CD8-positive, alpha-beta memory T cell (primary cell): ENCODE measurements at places on chromosomes 6 and 20.

DNA sequence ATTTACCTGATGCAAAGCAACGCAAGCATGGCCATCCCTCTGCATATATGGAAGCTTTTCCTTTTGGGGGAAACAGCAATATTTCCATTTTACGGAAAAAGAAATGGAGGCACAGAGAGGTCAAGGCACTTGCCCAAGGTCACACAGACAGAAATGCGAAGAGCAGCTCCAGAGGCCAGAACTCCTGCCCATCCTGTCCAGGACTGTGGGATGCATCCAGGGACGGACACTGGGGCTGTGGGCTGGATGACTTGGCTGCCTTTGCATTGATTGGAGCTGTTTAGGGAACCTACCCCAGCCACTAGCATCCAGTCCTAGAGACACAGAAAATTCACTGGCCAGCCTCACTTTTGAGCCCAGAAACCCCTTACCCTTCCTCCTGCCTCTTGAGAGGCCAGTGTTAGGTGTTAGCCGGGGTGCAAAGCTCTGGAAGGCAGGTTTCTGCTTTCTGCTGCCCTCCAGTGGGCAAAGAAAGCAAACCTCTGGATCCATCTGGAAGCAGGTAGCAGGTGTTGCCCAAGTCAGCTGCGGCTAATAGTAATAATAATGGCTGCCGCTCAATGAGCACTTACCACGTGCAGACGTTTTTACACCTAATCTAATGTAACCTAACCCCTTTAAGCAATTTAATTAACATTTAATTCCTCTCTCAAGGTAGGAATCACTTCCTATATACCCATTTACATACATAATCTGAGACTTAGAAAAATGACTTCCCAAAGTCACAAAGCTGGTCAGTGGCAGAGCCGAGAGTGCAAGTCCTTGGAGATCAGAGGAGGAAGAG lies 31.7 kb upstream of the CCN5 start:
- DNase-seq, result peak; percentile 18

DNA sequence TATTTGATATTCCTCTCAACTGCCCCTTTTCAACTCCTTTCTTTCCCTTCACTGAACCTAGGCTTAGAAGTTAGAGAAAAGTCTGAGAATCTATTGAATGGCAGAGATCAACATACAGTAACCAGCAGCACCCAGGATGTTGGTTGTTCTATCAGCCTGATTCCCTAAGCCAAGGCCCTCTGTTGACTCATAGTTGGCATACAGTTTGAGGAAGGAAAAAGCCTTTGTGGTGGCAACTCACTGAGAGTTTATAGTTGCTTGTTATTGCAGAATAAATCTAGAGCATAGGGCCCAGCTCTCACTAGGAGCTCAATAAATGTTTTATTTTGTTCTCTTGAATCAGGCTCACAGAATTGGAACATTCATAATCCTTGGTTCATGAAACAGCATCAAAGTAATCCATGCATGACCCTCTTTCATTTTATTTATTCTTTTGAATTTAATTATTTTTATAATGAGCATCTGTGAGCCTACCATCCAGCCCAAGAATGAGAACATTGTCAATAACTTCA lies 119.1 kb upstream of the ADGRF1 start:
- no peak for DNase-seq

- no peak for DNase-seq
Measured at GRCh38 chr6:28211840-28212509, 13.1 kb upstream of the ZSCAN9 start.

DNA sequence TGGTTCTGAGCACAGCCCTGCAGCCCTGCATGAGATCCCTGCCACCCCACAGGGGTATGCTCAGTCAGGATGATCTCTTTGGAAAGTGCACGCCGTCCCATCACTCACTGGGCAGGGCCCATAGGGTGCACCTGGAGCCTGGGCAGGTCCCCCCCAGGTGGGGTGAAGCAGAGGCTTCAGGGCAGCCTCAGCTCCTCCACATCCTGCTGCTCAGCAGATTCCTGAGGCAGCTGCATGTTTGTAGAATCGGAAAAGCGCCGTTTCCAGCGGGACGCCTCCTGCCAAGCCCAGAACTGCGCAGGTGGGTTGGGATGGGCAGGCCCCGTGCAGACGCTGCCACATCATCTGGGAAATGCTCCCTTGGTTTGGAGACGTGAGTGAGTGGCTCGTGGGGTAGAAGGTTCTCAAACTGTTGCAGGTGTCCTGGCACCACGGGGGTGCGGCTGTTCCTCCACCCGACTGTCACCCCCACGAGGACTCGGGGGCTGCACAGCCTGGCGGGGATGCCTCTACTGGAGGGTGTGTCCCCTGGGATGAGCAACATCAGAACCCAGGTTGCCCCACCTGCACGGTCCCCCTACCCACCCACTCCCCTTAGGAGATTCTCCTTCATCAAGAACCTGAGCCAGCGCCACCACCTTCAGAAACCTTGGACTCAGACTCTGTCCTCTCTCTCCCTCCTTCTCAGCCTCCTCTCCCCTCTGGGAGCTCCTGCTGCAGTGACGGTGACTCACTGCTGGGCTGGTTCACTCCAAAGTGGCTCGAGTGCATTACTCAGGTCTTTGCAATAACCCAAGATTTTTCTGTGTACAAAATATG lies 334.1 kb downstream of the TAF4 start:
- no peak for DNase-seq

- DNase-seq, result no peak
Measured at GRCh38 chr6:42791706-42792320, 10.0 kb downstream of the BICRAL start.

DNA sequence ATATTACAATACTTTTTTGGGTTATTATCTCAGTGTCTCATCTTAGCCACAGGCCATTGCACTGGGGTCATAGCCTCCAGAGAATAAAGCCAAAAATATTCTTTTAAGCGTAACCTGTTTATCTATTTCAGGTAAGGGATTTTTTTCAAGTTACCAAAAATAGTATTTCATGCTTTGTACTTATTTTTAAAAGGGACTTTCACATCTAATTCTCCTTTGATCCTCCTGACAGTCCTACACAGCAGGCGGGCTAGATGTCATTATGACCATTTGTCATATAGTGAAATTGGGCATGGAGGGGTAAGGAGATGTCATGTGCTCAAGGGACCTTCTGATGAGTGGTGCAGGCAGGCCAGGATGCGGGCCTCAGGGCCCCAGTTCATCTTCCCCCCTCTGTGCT lies 68.9 kb downstream of the TBC1D7 start:
- DNase-seq, result no peak

DNA sequence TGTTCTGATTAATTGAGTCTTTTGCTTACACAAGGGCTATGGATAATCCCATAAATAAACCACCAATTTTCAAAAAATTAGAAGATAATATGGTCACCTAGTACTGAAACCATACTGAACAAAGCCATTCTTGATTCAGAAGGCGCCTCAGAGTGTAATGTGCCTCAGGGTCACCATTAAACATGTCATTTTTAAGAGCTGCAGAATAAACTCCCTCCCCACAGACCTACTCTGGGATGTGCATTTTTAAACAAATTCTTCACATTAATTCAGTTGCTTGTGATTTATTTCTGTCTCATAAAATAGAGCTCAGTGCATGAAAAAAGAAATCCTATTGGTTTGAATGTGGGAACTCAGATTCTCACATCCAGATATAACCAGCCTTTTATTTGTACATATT lies 202.1 kb upstream of the HEY2 start:
- DNase-seq, result no peak

DNA sequence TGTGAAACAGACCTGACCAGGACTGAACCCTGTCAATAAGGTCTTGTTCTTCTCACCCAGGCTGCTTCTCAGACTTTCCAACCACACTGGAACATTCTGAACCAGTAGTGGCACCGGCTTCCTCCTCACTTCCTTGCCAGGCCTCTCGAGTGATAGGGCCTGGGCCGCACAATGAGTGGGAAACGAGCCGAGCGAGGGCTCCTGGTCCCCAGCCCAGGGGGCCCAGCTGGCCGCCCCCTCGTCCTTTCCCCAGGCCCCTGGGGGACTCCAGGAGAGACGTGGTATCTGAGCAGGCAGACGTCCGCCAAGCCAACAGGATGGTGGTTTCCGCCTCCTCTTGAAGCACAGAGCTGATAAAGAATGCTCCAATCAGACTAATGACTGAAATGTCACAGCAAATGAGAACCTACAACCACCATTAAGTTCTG lies 117.9 kb downstream of the GMDS start:
- DNase-seq, result peak; percentile 50

GRCh38 chr6:84172574-84172973 lies 54.9 kb downstream of the CEP162 start:
- no peak for DNase-seq

- DNase-seq, result no peak
Measured at GRCh38 chr6:18829272-18829870, 442.2 kb downstream of the RNF144B start.

GRCh38 chr6:145815309-145816274 lies 997 bp upstream of the FBXO30 start:
- no peak for DNase-seq

DNA sequence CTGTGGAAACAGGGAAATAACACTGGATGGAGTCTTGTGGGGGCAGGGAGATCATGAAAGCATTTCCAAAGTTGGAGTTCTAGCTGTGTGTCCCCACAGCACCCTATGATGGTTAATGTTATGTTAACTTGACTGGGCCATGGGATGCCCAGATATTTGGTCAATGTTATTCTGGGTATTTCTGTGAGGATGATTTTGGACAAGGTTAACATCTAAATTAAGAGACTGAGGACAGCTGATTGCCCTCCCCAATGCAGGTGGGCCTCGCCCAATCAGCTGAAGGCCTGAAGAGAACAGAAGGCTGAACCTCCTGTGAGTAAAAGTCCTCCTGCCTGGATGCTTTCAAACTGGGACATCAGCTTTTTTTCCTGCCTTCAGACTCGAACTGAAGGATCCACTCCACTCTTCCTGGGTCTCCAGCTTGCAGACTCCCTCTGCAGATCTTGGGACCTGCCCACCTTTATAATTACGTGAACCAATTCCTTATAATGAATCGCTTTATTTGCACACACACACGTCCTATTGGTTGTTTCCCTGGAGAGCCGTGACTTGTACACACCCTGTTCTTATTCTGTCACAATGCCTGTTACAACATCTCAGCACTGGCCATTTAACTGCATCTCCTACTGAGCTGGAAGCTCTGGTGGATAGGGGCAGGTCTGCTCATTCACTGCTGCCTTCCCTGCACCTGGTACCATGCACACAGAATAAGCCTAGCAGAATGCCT lies 99.5 kb upstream of the IYD start:
- DNase-seq, result no peak

GRCh38 chr6:30641048-30641447 lies 5.9 kb upstream of the C6orf136 start:
- no peak for DNase-seq

DNA sequence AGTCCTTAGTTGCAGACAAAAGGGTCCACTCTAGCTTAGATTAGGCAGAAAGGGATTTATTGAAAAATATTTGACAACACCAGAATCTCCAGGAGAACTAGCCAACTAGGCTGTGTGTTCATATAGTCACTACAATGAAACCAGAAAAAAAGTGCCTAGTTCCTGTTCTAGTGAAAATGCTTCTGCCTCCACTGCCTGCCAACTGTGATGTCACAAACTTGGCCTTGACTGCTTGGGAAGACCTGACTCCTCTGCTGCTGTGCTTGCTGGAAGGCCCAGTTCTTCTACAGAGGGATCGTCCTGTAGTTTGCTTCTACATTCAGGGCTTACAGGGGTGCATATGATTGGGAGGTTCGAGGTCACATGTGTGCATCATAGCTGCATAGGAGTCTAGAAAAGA lies 40.3 kb upstream of the XRN2 start:
- no peak for DNase-seq

- no peak for DNase-seq
Measured at GRCh38 chr6:11120271-11121005, 8.9 kb upstream of the ERVFRD-1 start.

DNA sequence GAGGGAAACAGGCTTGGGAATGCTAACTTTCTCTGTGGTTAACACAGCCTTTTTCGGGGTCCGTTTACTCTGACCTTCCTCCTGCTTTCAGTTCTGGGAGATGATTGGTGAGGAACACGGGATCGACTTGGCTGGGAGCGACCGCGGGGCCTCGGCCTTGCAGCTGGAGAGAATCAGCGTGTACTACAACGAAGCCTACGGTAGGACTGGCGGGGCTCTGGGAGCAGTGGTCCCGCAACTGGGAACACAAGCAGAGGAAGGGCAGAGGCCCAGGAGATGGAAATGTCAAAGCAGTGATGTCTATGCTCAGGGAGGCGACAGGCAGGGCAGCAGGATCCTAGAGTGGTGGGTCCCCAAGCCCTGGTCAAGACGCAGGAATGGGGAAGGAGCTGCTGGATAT lies 3.5 kb downstream of the TUBB1 start:
- no peak for DNase-seq

GRCh38 chr6:117267054-117267347 lies 1.6 kb downstream of the VGLL2 start:
- no peak for DNase-seq

DNA sequence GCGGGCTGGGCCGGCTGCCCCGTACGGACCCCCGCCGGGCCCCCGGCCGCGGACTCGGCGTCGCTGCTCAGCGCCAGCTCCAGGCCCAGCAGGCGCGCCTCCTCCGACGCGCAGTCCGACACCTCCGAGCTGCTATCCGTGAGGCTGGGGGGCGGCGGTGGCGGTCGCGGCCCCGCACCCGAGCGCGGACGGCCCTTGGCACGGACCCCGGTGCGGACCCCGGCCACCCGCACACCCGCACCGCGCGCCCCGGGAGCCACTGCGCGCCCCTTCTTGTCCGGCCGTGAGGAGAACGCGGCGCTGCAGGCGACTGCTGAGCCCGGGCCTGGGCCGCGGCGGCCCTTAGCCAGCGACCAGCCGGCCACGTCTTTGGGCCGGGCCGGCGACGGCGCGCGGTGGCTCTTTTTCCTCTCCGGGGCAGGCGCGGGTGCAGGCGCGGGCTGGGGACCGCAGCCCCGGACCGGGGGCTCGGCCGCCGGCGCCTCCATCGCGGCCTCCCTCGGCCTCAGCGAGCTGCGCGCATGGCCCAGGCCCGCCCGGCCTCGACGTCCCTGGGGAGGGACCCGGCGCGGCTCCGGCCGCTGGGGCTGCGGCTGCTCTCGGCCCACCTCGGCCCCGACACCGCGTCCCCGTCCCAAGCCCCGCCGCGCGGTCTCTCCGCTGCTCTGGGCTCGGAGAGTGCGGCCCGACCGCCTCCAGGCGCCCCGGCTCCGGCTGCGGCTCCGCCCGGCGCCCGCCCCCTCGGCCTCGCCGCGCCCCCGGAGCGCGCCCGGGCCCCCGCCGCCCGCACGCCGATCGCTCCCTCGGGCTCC lies 12.9 kb upstream of the TLDC2 start:
- no peak for DNase-seq

DNA sequence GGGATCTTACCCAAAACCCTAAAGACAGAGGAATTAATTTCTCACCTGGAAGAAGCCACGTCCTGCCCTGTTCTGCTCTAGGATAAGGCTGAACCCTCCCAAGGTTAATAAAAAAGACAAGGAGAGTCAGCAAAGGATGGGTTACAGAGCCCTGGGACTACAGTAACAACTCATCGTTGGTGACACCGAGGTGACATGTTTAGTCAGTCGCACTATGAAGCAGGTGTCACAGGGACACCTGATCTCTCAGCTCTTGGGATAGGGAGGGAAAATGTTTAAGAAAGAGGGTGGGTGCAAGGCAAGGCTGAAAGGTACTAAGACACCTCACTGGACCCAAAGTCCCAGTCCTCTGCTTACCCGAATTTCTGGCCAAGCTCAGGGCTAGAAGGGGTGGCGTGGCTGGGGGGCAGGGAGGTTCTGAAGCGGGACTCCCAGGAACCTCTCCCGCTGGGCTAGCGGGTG lies 562 bp downstream of the MOCS1 start:
- no peak for DNase-seq
